Left cardiac atrium (tissue), 4 donors: ENCODE measurements at places on chromosomes 16 and 17. TPM values are rescaled to one million over a fixed set of nuclear protein-coding genes. Genes with fewer than 3 reads are reported as not detected.

- no peak for DNase-seq
These were observed 12.8 kb upstream of the SKAP1 start for GRCh38 chr17:48442819-48443218.

Gene CWC25
- 8.5 TPM for total RNA-seq

Gene TMC8
- 3.8 TPM for total RNA-seq

DNA sequence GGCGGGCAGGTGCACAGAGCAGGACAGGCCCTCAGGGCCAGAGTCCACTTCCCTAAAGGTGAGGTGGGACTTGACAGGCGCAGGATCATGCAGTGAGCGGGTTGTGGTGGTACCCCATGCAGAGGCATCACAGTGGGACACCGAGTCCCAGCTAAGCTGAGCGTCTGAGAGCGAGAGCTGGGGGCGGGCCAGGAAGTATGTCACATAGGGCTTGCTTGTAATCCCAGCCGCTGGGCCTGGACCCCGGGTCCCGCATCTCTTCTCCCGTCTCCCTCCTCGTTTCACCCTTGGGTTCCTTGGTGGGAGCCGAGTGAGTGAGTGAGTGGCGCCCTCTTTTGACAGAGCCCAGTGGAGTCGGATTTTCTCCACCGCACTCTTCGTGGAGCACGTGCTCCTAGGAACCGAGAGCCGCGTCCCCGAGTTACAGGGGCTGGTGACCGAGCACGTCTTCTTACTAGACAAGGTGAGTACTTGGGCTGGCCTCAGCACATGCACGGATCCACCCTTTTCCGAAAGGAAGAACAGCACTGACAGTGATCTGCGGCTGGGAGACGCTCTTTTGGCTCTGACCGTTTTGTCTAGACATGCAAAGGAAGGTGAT is 50.8 kb upstream of the ENDOV start:
- DNase-seq = no peak

GRCh38 chr16:50940275-50940854 is 198.5 kb downstream of the CYLD start:
- no peak for DNase-seq

DNA sequence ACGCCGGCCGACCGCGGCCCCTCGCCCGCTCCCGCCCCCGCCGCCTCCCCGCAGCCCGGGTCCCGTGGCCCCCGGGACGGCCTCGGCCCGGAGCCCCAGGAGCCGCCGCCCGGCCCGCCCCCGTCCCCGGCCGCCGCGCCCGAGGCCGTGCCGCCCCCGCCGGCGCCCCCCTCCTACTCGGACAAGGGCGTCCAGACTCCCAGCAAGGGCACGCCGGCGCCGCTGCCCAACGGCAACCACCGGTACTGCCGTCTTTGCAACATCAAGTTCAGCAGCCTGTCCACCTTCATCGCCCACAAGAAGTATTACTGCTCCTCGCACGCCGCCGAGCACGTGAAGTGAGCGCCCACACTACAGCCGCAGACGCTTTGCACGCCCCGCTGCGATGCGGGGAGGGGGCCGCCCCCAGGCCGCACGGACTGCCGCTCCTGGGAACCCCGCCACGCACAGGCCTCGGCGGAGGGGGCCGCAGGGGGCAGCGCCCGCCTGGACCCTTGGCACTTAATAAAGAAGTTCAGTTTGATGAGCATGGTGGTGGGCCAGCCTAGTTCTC is 35.5 kb upstream of the ZC3H18 start:
- peak; percentile 73 for DNase-seq

DNA sequence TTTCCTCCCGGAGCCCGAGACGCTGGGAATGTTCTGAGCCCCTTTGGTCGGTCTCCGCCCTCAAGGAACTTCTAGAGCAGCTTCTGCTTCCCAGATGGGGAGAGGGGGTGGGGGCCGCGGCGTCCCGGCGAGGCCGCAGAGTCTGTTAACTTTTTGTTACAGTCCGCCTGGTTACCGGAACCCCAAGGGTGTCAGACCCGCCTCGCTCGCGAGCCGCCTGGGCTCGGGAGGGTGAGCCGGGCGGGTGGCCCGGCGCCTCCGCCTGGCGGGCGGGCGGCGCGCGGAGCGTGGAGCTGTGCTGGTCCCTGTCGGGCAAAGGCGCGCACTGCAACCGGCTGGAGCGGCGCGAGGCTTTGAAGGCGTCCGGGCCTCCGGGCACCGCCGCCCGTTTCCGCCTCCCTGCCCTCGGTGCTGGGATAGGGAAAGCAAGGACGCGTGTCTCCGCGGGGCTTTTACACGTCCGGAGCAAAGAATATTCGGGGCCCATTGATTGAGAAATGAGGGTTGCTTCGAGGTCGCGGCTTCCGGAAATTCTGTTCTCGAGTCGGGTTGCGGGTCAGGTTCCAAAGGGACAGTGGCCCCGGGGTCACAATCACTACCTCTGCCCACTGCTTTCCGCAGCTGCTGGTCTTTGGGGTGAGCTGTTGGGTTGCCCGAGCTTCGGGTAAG is 1.7 kb downstream of the HS3ST3B1 start:
- peak; percentile 89 for DNase-seq

GRCh38 chr16:65740711-65741110 is 618.8 kb upstream of the CDH11 start:
- DNase-seq = no peak

Gene CDH1
- 0.03 TPM for total RNA-seq

Gene ABI3
- total RNA-seq = 5.7 TPM

- DNase-seq = no peak
These were observed 3.9 kb downstream of the PRSS21 start for GRCh38 chr16:2820836-2821486.

DNA sequence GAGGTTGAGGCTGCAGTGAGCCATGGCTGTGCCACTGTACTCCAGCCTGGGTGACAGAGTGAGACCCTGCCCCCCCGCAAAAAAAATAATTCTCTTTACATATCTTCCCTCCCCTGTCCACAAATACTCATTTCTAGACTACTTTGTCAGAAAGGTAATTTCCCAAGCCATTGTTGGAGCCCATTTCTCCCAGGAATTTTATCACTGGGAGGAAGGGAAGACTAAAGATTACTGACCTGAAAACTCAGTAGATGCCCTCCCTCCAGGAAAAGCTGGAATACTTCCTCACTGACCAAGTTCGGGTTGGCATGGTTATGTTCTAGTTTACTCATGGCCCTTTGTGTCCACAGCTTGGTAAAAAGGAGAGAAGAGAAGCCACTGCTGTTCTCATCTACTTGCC is 4.1 kb downstream of the CALCOCO2 start:
- DNase-seq = no peak

DNA sequence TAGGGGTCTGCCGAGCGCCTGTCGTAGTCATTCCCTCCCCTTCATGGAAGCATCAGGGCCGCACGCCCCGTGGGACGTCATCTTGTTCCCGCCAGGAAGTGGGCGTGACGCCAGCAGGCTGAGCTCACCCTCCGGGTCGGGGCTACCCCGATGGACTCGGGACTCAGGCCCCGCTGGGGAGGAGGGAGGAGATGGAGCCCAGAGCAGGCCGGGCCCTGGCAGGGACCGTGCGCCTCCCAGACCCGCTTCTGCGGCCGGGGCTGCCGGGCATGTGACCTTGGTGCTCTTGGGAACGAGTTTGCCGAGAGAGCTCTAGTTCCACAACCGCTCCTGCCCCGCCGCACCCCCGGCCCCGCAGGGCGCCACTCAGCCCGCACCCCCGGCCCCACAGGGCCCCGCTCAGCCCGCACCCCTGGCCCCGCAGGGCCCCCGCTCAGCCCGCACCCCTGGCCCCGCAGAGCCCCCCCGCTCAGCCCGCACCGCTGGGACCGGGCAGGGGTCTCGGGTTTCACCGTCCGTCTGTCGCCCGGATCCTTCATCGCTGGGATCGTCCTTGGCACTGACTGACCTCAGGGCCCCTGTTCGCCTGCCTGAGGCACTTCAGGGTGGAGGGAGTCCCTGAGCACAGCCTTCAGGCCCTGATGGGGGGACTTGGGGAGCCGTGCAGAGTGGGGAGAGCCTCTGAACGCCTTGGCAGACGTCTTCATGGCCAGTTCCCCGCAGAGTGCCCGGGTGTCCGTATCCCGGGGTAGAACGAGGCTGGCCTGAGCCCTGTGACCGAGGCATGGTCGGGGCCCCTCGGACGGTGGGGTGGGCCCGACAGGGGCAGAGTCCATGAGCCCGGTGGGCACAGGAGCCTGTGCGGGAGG is 5.8 kb downstream of the CACNA1H start:
- DNase-seq = peak; percentile 75

- DNase-seq = no peak
These were observed 354.1 kb downstream of the KCNJ2 start for GRCh38 chr17:70523426-70523825.

Gene GRB2
- total RNA-seq = 90.3 TPM

Gene SLC6A2
- not detected for total RNA-seq

Gene SMIM5
- total RNA-seq = 11.4 TPM

- no peak for DNase-seq
These were observed 13.9 kb downstream of the ATP2A1 start for GRCh38 chr16:28891964-28892890.
